ENCODE measurements at places on chromosomes 12 and 14.

DNA sequence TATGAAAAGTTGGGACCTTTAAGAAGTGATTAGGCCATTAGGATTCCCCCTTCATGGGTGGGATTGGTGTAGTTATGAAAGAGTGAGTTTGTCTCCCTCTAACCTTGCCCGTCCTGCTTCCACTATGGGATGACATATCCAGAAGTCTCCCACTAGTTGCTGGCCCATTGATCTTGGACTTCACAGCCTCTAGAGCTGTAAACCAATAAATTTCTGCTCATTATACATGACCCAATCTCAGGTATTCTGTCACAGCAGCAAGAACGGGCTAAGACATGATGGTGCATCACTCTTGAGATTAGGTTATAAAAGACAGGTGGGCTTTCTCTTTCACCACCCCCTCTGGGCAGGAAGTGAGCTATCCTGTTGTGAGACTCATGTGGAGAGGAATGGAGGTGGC is 8.6 kb upstream of the SMOC1 start:
- no peak for DNase-seq

DNA sequence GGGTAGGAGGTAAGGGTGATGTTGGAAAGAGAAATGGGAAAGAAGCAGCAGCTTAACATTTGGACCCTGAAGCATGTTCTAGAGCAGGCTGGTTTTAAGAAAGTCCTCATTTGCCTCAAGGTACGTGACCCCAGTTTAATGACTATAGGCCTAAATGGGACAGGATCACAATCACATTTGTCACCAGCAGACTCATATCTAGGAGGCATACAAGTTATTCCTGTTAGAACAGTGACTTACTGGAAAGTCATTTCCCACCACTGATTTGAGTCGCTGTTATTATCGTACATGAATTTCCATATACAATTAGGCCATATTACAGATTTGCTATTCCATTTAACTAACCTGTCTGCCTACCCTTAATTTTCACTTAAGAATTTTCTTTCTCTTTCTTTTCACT is 326.1 kb downstream of the DAD1 start:
- DNase-seq, result no peak

GRCh38 chr12:14959916-14960496 is 1.4 kb downstream of the ARHGDIB start:
- DNase-seq, result no peak

DNA sequence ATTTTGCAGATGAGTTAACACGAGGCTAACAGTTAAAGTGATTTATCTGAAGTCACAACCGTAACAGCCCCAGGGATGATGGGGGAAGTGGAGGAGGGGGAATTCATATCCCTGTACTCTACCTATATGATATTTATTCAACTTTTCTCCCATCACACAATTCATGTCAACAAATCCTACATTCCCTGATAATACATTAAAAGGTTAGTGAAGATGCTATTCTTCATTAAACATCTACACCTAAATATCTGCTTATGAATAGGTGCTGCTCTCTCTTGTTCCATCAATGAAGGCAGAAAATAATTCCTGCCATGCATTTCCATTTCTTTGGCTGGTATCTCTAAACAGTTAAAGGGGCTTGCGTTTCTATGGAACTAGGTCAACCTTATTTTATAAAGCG is 6.8 kb downstream of the YBX3 start:
- DNase-seq, result no peak

DNA sequence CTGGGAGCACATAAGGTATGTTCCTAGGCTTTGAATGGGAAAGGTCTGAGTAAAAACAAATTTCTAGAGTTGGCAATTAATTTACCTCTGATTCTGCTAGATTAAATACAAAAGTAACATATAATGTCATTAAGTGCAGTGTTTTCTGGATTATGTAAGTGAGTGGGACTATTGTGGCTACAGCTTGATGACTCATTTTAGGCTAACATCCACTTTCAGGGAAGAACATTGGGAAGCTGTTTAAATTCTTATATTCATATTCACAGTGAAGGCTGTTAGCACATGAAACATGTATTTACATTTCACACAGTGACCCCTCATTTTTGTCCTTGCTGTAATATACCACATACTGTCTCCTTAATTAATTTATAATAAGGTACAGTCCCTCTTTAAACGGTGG is 13.2 kb upstream of the BMAL2 start:
- peak; percentile 60 for DNase-seq

GRCh38 chr12:6222078-6222654 is 22.0 kb downstream of the CD9 start:
- no peak for DNase-seq

DNA sequence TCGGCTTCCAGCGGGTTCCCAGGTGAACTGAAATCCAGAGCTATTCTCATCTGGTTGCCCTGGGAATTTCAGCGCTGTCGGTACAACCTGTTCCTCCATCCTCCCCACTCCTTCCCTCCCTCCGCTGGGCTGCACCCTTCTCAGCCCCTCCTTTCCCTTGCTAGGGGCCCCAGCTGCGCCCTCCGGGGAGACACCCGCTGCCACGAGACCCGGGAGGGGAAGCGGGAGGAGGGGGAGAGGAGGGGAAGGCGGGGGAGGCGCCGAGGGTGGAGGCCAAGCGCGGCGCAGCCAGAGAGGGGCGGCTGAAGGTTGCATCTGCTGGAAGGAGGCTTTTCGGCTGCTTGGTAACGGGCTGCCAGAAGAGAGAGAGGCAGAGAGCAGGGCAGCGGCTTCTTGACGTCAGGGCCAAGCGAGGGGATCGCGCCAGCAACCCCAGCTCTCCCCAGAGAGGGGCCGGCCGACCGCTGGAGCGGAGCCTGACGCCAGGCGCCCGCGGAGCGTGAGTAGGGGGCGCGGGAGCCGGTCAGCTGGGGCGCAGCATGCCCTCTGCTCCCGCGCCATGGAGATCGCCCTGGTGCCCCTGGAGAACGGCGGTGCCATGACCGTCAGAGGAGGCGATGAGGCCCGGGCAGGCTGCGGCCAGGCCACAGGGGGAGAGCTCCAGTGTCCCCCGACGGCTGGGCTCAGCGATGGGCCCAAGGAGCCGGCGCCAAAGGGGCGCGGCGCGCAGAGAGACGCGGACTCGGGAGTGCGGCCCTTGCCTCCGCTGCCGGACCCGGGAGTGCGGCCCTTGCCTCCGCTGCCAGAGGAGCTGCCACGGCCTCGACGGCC is at the start of gene KCNA5:
Gene KCNA5 (plus strand): TSS at position 291 of the 831 bp plus-strand sequence. CDS start 269 bp downstream, at position 560.
- no peak for DNase-seq

DNA sequence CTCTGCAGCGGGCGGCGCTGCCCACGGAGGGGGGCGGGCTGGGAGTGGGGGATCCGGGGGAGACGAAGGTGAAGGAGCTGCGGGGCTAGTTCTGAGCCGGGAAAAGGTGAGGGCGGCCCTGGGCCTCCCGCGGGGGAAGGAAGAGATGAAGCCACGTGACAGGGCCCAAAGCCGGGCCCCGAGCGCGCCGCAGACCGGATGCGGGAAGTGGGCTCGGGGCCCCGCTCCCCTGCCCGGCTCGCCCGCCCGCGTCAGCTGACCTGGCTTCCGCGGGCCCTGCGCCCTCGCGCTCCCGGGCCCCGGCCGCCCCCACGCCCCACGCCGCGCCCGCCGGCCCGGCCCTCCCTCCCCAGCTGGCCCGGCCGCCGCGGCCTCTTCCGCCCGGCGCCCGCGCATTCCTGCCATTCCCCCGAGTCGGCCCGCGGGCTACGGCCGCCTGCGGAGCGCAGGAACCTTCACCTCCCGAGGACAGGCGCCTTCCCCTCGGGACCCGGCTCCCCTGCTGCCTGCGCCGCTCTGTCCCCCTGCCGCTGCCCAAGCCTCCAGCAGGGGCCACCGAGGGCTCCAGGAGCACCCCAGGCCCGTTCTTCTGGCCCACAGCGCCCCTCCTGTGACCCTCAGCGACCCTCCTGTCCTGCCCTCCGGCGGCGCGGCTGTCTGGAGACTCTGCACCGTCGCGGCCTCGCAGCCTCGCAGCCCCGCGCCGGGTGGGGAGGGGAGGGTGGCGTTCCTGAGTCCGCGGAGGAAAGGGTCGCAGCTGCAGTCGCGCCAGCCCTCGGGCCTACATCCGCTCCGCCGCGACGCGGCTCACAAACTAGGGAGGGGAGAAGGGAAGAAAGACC is 20.4 kb downstream of the NINJ2 start:
- peak; percentile 67 for DNase-seq

- peak; percentile 41 for DNase-seq
These were observed 15.3 kb upstream of the ADSS1 start for GRCh38 chr14:104708606-104709268.

DNA sequence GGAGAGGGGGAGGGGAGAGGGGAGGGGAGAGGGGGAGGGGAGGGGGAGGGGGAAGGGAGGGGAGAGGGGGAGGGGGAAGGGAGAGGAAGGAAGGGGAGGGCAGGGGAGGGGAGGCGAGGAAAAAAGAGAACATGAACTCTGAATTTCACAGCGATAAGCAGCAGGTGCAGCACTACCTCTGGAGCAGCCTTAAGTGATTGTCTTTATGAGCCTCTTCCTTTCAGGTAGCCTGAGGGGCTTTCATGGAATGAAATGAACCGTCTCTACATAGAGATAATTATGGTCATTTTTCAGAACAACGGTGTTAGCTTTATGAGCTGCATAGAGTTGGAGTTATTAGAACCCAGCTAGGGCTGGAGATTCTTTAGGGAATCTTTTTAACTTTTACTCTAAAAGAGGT is 18.1 kb upstream of the PTCSC3 start:
- no peak for DNase-seq

DNA sequence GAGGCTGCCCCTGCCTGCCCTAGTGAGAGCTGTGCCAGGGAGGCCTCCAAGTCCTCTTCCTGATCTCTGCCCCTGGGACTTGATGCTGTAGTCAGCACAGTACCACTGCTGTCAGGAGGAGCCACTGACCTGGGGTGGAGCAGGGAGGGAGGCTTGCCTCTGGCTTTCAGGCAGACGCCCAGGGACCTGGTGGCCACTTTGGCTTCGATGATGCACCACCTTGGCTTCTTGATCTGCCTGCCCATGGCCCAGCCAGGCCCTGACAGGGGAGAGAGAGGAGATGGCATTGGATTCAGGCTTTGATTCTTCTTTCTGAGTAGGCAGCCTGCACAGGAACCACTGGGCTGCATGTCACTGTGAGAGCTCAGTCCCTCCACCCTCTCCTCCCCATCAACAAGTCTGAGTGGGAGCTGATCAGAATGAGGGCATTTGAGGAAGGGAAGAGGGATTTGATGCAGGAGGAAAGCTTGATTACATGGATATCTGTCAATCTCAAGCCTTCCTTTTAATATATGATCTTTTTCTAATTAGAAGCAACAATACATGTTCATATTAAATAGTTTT is 24.7 kb downstream of the TMEM63C start:
- DNase-seq, result no peak

DNA sequence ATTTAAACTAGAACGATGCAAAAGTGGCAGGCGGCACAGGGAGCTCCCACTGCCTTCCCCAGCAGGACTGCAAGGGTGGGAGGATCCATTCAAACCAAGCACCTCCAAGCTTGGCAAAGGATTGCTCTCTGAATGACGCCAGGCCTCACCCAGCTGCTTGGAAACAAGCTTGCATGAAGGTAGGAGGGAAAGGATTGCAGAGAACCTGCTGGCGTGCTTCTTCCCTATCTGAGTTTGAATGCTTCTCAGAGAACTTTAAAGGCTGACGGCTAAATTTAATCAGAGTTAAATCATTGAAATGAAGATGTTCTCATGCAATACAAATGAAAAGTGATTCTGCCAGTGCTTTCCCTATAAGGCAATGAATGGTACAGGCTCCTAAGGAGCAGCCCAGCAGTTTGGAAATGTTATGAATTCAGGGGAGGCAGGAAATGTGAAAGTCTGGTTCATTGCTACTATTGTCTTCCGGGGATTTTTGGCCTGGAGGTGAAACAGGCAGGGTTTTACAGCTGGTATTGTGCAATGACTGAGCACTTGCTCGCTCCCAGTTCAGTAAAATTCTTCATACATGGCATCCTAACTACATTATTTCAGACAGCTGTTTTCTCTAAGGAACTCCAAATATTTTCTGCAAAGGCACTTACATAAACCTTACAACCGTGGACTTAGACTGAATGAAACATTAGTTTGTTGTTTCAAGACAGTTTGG is 31.9 kb upstream of the DUSP6 start:
- peak; percentile 94 for DNase-seq

DNA sequence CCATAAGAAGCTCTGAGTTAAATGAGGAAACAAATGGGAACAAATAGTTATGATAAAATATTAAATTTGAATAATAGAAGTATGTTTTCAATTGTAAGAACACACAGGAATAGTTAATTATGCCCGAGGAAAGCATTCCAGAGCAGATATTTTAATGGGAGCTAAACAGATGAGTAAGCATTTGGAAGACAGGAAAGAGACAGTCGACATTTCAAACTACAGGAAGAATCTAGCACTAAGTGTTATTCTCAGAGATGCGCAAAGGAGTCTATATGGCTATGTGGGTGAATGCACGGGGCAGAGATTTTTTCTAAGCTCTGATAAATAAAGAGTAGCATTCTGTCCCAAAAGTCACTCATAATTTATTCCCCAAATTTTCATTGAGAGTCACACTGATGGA is 64.5 kb upstream of the SSTR1 start:
- DNase-seq, result peak; percentile 22

DNA sequence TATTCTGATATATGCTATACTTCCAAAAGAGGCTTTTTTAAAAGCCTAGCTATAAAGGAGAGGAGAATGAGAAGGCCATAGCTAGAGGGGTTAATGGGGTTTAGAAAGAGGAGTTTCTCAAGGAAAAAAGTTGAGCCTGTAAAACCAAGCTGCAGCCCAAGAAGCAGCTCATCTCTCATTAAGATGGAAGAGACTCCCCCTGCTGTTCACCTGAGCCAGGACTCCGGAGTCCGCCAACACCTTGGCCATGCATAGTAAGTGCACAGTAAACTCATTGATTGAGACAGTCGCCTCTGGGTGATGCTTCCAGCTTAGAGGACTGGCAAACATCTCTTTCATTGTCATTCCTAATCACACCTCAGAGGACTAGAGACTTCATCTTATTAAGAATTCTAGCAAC is 46.2 kb downstream of the ANO2 start:
- no peak for DNase-seq

- DNase-seq, result no peak
These were observed 7.8 kb downstream of the AMN start for GRCh38 chr14:102930138-102930752.
